ENCODE measurements at places on chromosomes 11 and 22.
A peak's percentile ranks its signal among the peaks of the same experiment; 100 is the strongest.

DNA sequence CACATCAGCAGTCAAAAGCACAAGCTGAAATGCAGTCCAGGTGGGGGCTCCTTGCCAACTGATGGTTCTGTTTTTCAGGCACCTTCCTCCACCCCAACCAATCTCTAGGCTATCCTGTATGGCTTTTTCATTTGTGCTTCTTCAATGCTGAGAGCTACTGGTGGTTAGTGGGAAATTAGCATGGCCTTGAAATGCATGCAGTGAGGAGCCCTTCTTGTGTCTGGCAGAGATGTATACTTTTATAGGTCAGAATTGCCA is 167.4 kb downstream of the NAV2 start:
- no peak for DNase-seq

DNA sequence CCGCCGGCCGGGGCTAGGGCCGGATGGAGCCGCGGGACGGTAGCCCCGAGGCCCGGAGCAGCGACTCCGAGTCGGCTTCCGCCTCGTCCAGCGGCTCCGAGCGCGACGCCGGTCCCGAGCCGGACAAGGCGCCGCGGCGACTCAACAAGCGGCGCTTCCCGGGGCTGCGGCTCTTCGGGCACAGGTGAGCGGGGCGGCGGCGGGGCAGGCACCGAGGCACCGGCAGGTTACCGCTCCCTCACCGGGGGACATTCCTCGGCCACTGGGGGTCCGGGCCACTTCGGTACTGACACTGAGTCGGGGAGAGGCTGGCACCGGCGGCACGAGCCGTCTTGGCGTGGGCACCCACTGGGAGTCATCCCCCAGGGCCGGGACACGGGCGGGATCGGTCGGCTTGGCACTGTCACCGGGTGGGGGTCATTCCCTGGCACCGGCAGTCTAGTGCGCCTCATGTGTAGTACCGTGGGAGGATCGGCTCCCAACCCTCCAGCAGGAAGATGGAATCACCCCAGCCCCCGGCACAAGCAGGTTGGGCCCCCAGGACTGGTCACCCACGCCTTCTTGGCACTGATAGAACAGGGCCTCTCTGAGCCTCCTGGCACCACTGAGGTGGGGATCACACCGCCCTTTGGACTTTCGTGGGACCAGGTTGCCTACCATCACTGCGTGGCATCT is 511 bp downstream of the DGKZ start:
- DNase-seq: no peak

GRCh38 chr22:16917144-16918003 is 90.6 kb downstream of the GAB4 start:
- DNase-seq: peak; percentile 59

GRCh38 chr11:64848826-64849597 is 4.6 kb upstream of the CDC42BPG start:
- DNase-seq: no peak

DNA sequence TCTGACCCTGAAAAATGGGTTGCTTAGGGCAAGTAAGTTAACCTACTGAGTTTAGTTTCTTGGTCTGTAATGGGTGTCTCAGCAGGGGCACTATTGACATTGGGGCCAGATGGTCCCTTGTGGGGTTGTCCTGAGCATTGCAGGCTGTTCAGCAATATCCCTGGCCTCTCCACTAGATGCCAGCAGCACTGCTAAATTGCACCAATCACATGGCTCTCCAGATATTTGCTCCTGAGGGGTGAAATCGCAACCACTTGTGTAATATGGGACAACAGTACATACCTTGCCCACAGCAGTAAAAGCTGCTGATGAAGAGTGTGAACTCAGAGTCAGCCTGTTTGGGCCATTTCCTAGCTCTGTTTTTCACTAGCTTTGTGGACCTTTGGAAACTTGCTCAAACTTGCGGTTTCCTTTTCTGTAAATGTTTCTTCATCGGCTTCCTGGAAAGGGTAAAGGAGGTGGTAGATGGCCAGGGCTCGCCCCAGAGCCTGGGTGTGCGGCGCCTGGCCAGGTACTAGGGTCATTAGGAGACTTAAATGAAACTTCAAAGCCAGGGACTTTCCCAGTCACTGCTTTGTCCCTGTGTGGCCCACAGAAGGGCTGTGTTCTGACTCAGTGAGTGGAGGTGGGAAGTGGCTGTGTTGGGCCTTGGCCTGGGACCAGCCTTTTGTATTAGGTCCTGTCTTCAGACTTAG is 13.0 kb downstream of the NCF4 start:
- DNase-seq: no peak

- DNase-seq: no peak
These were observed 10.7 kb downstream of the TPCN2 start for GRCh38 chr11:69059429-69059828.

DNA sequence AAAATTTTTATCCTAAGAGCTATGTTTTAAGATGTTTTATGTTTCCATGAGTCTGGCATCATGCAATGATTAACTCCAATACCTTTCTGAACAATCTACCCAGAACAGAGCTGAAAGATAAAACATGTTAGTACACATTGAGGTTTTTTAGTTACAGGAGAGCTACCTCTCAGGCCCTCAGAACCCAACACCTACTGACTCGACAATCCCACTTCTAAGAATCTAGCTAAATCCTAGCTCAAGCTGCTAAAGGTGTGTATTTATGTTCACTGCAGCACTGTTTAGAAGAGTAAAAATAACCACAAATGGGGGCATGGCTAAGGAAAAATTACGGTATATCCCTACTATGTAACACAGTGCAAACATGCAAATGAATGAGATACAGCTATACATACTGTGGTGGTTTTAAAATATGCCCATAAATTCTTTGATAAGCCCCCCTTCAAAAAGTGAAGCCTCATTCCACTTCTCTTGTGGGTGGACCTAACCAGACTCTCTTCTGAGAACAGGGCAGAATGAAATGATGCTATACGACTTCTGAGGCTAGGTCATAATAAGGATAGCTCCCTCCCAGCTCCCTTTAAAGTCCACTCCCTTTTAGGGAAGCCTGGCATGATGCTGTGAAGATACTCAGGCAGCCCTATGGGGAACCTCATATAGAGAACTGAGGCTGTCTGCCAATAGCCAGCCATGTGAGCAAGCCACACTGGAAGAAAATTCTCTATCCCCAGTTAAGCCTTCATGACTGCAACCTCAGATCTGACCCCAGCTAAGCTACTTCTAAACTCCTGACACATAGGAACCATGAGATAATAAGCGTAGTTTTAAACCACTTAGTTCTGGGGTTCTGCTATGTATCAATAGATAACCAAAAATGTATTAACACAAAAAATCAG is 29.5 kb downstream of the TMEM123 start:
- no peak for DNase-seq

GRCh38 chr11:133732109-133732674 is 113.1 kb downstream of the SPATA19 start:
- no peak for DNase-seq

DNA sequence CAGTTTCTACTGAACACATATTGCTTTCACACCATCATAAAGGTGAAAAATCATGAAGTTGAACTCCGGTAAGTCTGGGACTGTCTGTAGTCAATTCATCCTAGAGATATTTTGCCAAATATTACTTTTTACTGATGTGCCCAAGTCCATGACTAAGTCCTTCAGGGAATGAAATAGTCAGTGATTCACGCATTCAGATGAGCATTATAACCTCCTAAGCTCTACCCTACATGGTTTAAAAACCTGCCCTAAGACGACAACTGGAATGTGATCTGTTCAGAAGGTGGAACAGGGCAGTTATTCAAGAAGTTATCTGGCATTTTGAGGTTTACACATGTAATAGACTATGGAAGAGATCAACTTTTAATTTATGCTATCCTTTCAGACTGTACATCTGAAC is 125.6 kb downstream of the TRPC6 start:
- DNase-seq: no peak

DNA sequence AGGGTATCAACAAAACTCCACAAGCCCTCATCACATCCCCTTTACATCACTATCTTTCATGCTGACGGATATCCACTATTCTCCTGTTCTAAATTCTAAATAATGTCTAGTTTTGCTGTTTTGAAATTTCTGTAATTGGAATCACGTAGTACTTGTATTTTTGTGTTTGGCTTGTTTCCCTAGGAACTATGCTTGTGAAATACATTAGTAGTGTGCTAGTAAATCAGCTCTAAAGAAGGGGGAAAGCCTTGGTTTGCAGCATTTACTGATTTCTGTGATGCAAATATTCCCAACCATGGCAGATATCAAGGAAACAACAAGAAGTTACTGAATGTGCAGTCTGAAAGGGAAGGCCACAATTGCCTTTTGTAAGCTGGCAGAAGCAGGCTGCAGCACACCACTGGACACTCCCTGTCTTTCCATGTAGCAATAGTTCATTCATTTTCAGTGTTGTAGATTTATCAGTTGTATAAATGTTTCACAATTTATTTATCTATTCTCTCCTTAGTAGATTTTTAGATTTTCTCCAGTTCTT is 4.7 kb upstream of the FOLH1 start:
- DNase-seq: no peak

DNA sequence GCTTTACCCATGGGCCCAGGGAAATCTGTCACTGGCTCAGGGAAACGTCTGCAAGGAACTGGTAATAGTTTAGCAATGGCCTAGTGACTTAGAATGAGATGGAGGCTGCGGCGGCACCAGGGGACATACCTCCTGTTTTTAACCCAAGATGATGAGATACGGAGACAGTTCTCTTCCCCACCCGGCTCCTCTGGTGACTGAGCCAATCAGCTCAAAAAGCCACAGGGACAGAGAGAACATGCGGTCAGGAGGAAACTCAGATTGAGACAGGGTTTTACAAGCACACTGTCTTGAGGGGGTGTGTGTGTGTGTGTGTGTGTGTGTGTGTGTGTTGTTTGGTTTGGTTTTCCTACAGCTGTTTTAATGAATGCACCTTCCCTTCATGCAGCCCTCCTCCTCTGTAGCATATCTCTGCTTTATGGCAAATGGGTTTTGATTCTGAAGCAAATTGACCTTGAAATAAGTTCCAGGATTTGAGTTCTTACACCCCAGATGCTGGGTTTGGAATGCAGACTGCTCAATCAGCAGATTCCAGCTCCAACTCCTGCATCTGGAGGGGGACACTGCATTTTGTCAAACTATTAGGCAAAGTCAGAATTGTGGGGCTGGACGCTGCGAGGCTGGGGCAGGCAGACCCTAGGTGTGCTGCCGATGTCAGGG is 246.2 kb downstream of the NTM start:
- no peak for DNase-seq

DNA sequence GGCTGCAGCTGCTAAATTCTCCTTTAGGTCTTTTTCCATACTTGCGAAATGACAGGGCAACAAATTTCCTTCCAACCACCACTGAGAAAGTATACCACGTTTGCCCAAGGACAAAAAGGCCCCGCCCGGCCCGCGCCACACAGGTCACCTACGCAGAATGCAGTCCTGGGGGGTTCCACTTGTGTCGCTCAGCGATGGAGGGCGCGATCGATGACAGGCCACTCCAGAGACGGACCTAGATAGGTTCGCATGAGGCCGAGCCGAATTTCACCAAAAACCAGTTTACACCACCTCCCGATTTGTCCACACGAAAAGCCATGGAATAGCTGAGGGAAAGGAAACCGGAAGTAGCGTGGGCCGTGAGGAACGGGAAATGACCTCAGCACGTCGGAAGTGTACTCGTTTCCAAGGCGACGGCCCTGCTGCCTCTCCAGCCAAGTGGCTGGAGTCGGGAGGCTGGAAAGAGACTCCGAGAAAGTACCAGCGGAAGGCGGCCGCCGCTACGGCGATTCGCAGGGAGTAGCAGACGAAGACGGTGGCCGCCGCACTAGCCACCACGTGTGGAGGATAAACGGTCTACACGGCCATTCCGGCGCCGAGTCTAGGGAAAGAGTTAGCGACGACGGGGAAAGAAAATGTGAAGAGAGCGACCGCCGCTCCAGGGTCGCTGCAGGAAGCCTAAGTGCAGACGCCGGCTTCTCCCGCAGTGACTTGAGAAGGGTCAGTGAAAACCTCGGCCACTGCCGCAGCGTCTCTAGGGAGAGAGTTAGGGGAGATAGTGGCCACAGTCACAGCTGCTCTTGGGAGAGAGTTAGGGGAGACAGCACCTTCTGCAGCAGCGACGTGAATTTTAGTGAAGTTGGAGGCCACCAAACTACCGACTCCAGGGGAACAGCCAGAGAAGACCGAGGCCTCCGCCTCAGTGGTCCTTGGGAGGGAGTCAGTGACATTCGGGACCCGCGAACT is at the start of gene ANKRD42:
ANKRD42 (plus strand) TSS at position 398 of the 966 bp plus-strand sequence. CDS start 959 bp downstream, outside the sequence.
- DNase-seq: peak; percentile 90

GRCh38 chr11:134758342-134758931 is 346.4 kb upstream of the B3GAT1 start:
- DNase-seq: no peak

GRCh38 chr11:80532633-80533232 is 1091.9 kb upstream of the TENM4 start:
- DNase-seq: no peak

DNA sequence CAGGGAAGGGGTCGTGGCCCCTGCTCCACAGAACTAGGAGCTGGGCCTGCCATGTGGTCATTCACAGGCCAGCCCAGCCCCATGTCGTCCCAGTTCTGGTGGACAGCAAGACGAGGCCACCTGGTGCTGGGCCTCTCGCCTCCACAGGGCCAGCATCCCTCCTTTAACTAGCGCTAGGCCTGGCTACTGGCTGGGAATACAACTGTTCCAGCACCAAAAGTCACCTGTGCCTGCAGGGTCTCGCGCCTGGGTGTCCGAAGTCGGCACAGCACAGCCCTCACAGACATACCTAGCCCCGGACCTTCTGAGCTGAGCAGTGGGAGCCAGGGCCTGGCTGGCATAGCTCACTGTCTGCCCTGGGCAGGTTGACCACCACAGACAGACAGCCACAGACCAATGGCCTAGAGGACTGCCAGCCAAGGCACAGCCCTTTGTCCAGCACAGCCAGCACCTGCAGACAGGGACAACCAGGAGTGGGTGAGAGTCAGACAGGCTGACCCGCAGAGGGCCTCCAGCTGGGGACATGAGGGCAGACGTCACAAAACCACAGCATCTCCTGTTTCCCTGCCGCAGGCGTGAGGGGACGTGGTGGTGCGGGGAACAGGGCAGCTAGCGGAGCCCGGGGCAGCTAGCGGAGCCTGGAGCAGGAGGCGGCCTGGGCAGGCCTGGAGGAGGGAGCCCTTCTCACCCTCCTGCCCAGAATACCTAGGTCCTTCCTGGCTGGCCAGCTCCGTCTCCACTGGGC is 27.2 kb upstream of the TH start:
- DNase-seq: no peak

DNA sequence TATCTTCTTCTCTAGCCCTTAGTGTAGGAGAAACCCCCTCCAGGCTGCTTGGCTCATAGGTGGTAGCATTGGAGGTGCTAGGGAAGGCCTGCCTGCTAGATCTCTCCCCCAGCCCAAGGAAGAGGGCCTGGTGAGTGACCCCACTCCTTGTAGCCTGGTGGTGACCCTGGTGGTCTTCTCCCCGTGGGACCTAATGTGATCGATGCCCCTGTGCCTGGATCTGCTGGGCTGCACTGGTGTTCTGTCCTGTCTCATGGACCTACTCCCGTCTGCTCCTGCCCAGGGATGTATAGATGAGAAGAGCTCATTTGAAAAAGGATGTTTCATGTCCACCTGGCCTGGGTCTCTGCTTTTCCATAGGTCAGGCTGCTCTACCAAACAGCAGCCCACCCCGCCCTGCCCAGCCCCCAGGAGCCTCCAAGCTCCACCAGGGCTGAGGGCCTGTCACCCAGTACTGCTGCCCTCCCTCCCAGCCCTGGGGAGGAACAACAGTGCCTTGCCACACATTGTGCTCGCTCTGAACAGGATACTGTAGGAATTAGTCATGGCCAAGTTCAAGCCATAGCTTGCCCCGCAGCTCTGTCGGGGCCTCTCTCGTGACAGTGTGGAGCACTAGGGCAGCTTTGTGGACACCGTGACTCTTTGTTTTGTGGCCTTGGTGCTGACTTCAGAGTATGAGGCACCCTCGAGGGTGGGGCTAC is 19.7 kb downstream of the SLC37A2 start:
- no peak for DNase-seq

Measured in hematopoietic multipotent progenitor cell (in vitro differentiated cells).